ENCODE measurements at places on chromosomes 3 and 15.

DNA sequence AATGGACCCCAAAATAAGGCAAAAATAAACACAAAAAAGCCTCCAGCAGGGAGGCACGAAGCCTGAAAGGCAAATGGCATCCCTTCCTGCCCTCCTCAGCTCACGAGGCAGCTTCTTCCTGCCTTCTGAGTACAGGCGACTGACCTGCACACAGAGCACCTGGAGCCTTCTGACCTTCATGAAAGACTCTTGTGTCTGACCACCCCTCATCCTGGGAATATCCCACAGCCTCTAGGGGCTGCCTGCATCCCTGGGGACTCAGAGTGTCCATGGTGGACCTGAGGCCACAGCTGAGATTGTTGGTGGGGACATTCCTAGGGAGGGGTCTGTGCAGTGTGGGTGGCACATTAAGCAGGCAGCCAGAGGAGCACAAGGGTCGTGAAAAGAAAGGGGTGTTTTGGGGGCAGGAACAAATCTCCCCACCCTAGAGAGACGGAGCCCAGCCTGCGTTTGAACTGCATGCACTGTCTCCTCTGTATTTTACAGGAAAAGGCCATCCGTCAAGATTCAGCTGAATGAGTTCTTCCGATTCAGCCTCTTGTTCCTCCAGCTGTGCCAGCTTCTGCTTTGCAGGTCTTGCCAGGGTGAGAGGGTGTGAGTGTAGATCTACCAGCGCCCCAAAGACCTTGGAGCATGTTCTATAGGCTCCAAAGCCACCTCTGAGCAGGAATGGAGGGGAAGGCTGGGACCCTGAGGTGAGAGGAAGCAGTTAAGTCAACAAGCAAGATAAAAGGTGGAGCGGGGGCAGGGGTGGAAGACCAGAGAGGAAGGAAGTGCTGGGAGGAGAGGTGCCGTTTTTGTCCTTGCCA is 80.4 kb upstream of the MEF2A start:
- no peak for DNase-seq

- DNase-seq: no peak
These were observed 6.5 kb upstream of the MYH15 start for GRCh38 chr3:108516881-108517280.

DNA sequence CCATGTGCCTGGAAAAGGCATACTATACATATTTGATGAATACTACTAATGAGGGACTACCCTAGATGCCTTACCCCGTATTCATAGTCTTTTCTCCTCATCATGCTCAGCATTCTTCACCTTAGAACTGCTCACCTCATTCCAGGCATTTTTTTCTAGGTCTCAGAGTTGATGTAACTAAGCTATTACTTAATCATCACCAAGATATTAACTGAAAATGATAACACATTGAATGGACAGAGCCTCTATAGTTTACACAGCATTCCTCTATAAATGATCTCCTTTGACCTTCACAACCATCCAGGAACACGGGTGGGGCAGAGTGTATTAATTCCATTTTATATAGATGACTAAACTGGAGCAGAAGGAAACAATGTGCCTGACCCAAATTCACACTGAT is 174.1 kb upstream of the DPH6 start:
- no peak for DNase-seq

- DNase-seq: no peak
These were observed 14.0 kb upstream of the ZCWPW2 start for GRCh38 chr3:28334552-28334951.

DNA sequence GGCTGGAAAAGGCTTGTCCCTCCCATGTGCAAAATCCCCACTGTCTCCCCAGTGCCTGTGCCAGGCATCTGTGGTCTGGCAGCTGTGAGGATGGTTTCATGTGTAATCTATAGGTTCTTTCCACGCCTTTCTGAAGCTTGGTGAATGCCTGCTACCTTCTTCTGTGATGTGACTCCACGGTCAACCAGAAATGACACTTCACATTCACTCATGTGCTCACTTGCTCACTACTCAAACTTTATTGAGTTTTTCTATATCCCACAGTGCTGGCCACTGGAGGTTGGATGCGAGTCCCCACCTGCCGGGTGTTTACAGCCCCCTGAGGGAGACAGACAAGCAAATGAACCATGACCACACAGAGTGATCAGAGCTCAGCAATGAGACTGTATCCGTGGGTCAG is 27.9 kb upstream of the TLE3 start:
- no peak for DNase-seq

DNA sequence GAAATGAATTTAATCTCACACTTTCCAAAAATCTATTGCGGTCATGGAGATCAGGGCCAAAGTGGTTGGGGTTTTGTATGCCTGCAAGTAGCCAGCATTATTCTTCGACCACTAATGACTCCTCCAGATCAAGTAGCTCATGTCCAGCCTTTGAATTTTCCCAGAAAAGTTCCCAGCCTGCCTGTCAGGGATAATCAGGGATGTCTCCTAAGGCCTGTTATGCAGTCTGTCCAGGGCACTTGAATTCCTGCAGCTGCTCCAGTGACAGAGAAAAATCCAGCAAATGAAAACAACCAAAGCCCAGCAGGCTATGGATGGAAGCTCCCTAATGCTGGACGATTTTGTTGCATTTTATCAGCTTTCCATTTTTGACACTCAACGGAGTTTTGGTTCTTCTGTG is 215.4 kb downstream of the ADAMTSL3 start:
- no peak for DNase-seq

DNA sequence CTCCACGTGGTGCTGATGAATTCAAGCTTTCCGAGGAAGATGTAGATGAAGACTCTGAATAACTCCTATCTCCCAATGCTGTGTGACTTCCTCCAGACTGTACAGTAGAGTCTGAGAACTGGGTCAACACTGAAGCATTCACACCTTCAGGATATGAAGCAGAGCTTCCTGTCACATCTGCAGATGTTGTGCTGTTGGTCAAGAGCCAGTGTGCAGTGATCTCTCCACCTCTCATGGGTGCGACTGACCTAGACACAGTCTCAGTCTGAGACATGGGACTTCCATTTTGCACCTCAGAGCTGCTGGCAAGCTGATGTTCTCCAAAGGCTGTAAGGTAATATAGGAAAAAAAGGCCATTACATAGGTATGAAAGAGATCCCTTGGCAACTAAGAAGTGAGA is 36.5 kb downstream of the HEG1 start:
- no peak for DNase-seq
